ENCODE measurements at places on chromosomes 6 and 20.
A peak's percentile ranks its signal among the peaks of the same experiment; 100 is the strongest.

GRCh38 chr6:2876210-2877056 is 26.7 kb downstream of the SERPINB9 start:
- DNase-seq: no peak

- no peak for DNase-seq
These were observed 24.2 kb upstream of the TAGAP start for GRCh38 chr6:159068904-159069578.

GRCh38 chr6:26304213-26304796 is 60.7 kb upstream of the BTN3A2 start:
- DNase-seq: no peak

GRCh38 chr6:89239338-89239737 is 22.2 kb upstream of the GABRR1 start:
- no peak for DNase-seq

- no peak for DNase-seq
These were observed 211.6 kb upstream of the SUPT3H start for GRCh38 chr6:45589367-45589766.

DNA sequence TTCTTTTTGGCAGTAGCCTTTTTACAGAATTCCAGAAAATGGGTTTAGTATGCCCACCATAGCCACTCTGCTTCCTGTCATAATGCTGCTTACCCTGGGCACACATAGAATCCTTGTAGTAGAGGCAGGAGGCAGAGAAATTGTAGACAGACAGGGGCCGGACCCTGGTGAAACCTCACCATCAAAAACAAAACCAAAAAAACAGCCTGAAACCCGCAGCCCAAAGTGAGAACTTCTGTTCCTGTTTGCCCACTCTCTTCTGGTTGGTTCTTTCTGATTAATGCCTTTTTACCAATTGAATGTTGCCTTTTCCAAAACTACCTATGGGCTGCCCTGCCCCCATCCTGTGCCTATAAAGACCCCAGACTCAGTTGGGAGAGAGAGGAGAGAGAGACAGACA is 188.2 kb downstream of the CDKAL1 start:
- no peak for DNase-seq

DNA sequence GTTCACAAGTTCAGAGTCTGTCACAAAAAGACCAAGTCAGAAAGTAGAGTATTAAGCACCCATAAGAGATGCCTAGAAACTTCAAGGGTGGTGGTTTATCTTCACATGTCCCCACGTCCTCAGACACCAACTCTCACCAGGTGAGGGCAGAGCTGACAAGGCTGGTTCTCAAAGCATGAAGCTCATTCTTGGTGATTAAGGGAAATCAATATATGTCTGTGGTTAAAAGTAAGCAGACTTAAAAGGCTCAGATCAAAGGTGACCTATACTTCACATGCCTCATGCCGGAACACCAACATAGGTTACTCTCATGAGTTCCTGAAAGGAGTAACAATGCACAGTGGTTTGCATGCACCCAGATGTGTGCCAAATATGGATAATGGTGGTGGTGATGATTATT is 27.0 kb downstream of the IL17A start:
- no peak for DNase-seq

- DNase-seq: no peak
These were observed 127.9 kb upstream of the NAA20 start for GRCh38 chr20:19889011-19889953.

DNA sequence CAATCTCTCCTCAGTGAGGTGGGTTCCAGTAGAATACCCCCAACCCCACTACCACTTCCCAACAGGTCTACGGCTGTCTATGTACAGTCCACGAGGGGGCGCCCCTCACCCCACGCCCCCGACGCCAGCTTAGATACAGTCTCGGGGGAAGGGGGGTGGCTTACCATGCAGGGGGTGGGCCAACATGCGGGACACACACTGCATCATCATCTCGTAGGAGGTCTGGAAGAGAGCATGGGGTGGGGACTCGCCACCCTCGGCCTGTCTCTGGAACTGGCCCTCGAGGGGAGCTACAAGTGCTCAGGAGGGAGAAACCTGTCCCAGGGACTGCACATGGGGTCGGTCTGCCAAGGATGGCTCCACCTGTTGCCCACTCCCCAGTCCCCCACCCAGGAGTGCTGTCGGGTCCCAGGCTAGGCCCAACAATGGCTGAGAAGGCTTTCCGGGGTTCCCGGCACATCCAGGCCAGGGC is 8.5 kb downstream of the MTCH1 start:
- DNase-seq: no peak

DNA sequence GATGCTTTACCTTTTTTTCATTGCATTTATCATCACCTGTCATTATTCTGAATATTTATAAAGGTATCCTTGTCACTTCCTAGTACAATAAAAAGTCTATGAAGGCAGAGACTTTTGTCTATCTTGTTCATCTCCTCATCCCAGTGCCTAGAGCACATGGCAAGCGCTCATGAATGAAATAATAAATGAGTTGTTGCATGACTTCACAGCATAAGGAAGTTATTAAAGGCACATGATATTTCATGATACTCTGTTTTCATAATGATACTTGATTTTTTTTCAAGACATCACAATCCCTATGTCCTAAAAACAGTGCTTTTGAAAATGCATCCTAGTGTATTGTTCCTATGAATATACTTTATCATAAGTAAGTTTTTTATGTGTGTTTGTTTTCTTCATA is 310.6 kb upstream of the RSPO3 start:
- no peak for DNase-seq

DNA sequence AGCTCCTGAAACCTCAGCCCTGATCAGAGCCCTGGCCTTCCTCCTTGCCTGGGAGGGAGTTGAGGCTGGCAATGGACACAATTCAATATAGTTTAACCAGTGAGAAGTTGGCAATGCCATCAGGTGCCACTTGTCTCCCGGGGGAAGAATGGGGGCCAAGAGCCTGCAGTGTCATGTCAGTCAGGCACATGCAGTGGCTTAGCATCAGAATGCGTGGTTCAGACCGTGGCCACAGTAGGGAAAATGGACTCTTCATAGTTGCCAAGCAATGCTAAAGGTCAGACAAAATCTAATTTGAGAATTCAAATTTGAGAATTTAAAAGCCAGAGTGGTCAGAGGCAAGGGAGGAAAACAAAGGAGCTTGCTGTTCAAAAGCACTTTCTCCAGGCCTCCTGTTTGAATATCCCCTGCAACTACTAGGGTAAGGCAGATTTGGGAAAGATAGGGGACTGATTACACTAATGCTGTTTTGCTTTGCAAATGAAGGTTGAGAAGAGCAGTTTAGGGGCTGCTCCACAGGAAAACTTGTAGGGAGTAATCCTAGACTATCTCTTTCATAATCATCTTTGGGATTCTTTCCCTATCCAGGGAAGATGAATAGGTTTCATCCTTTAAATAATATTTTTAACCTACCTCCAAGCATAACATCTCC is 33.1 kb upstream of the CLIC5 start:
- DNase-seq: no peak

DNA sequence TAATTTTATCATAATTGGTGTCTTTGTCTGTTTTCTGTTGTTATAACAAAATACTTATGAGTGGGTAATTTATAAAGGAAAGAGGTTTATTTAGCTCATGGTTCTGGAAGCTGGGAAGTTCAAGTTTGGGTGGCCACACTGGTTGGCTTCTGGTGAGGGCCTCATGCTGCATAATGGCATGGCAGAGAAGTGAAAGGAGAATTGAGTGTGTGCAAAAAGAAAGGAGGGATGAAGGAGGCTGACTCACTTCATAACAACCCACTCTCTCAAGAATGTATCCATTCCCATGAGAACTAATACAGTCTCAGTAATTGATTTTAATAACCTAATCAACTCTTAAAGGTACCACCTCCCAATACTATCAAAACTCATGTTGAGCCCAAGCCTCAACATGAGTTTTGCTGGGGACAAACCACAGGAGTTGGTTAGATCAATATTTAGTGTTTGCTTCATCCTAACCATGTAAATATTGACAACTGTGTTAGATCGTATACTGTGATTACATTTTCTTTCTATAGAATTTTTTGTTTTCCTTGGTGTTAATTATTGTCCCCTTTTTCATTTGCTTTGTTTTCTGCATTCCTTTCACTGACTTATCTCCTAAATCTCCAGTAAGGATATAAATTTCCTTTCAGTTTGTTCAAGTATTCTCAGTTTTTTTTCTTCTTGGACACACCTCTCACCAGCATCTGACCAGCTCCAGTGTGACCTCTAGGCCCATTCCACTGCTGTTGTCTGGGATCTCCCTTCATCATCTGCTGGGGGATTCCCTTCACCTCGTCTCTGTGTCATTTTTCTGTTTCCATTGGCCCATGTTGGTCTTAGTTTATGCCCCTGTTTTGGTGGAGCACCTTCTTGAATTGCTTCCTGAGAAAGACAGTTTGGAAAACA is 54.8 kb upstream of the SCGN start:
- no peak for DNase-seq

DNA sequence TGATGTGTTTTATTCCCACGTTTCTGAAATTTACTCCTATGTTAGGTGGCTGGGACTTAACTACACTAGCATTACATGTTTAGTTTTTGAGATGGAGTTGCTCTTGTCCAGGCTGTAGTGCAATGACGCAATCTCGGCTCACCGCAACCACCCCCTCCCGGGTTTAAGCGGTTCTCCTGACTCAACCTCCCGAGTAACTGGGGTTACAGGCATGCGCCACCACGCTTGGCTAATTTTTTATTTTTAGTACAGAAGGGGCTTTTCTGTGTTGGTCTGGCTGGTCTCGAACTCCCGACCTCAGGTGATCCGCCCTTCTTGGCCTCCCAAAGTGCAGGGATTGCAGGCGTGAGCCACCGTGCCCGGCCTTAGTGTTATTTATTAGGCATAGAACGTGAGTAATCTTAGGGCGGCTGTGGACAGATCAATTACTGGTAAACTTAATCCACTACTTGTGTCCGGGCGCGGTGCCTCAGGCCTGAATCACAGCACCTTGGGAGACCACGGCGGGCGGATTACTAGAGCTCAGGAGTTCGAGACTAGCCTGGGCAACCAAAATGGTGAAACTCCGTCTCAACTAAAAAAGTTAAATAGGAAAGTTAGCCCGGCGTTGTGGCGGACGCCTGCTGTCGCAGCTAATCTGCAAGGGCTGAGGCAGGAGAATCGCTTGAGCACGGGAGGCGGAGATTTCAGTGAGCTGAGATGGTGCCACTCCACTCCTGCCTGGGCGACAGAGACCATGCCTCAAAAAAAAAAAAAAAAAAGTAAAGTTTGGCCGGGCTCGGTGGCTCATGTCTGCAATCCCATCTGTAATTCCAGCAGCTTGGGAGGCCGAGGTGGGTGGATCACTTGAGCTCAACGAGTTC is 123.7 kb upstream of the BTN3A2 start:
- no peak for DNase-seq

- peak; percentile 52 for DNase-seq
These were observed 648.8 kb upstream of the AGPAT4 start for GRCh38 chr6:161922631-161923119.

DNA sequence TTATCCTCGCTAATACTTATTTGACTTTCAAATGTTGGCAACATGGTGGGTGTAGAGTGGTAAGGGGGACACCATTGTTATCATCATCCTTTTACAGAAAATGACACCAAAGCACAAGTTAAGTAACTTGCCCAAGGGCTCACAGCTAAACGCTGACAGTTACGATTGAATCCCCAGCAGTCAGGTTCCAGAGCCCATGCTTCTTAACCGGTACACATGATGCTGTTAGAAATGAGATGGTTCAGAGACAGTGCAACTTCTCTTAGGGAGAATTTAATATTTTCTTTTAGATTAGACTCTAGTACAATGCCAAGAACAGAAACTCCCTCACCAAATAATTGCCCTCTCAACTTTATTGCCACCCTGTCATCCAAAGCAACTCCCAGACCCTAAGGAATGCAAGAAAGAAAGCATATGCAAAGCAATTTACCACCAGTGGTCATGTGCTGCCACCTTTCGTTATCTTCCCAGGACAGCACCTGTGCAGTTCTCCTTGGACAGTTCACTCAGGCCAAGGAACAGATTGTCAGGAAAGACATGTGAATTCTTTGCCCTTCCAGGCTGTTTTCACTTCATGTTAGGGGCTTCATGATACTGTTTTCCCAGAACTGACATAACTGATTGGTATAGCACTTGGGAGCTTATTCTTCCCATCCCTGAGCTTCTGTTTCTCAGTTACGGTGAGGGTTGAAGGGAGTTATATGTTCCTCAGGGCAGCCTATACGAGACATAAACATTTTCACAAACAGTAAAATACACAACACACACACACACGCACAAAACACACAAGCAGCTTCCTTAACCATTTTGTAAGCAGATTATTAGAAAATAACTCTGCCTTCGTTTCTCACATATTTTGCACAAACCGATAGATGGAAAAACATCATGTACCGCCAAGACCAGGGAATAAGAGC is 5.1 kb downstream of the HLA-DMA start:
- DNase-seq: no peak

- no peak for DNase-seq
These were observed 488.0 kb upstream of the NOX3 start for GRCh38 chr6:155943635-155944034.

DNA sequence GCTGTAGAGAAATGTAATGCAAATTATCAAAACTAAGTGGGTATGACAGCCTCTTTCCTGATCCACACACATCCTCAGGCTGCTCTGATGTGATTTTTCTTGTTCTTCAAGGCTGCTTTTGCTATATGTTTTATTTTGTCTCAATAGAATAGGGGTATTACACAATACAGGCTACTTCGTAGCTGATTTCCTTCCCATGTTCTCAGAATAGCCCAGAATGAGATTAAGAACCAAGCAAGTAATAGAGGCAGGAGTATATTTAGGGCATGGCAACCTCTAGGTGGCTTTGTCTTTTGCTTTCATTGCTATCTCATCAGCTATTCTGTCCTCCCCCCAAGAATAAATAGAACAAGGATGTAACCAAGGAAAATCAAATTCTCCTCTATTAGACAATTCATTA is 241.8 kb downstream of the ALDH8A1 start:
- DNase-seq: no peak

GRCh38 chr20:52943185-52943841 is 28.8 kb upstream of the TSHZ2 start:
- DNase-seq: no peak

Data from NCI-H1105 (cell line).